ENCODE measurements at places on chromosomes 1 and 21. TPM values are rescaled to one million over a fixed set of nuclear protein-coding genes. Genes with fewer than 3 reads are reported as not detected.

DNA sequence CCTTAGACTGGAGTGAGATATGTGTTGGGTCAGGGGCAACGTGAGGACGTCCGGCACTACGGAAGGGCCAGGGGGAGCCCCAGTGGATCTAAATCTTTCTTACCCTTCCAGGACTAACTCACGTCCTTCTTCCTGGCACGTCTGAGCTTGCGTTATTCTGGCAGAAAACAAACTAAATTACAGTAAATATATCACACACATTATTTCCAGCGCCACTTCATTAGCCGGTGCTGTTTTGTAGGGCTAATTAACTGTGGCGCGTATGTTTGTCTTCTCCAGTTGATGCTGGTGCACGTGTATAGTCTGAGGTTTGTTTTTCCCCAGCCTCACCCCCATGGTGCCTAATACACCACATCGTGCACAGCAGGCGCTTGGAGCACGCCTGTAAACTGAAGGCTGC lies 59.2 kb downstream of the TLR5 start:
- no peaks in the 10 kb centered on the region for H3K36me3 ChIP-seq
- H3K27me3 ChIP-seq = no peaks in the 10 kb centered on the region
- DNase-seq = no peak

GRCh38 chr1:79716447-79716846 lies 709.9 kb upstream of the ADGRL4 start:
- no peaks in the 10 kb centered on the region for H3K4me1 ChIP-seq
- no peaks in the 10 kb centered on the region for H3K27me3 ChIP-seq
- DNase-seq = no peak
- no peaks in the 10 kb centered on the region for H3K36me3 ChIP-seq
- H3K27ac ChIP-seq = no peak overlapping the region

Gene MYOC
- total RNA-seq = 171 TPM

Gene RGS18
- 7.2 TPM for total RNA-seq

Gene KMO
- 2.9 TPM for total RNA-seq

Measured in tibial nerve (tissue), 4 donors.